Hypothalamus (tissue), 51 donors: ENCODE measurements at places on chromosomes 13 and 19.

- no peak for DNase-seq
Observed at GRCh38 chr19:29040292-29040691, 172.7 kb downstream of the UQCRFS1 start.

DNA sequence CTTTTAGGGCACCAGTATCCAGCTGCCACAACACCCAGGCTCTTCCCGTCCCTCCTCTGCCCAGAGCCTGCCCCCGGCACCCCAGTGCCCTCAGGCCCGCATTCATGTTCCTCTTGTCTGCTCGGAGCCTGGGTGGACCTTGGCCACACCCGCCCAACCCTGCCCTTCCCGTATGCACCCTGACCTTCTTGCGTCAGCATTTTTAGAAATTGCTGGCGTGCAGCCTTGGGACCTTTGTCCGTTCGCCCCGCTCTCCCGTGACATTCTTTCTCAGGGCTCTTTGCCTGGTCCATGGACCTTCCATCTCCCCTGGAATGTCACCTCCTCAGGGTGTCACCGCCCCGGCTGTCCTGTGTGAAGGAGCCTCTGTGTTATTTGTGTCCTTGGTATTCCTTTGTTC is 7.6 kb downstream of the NUCB1 start:
- DNase-seq, result no peak

DNA sequence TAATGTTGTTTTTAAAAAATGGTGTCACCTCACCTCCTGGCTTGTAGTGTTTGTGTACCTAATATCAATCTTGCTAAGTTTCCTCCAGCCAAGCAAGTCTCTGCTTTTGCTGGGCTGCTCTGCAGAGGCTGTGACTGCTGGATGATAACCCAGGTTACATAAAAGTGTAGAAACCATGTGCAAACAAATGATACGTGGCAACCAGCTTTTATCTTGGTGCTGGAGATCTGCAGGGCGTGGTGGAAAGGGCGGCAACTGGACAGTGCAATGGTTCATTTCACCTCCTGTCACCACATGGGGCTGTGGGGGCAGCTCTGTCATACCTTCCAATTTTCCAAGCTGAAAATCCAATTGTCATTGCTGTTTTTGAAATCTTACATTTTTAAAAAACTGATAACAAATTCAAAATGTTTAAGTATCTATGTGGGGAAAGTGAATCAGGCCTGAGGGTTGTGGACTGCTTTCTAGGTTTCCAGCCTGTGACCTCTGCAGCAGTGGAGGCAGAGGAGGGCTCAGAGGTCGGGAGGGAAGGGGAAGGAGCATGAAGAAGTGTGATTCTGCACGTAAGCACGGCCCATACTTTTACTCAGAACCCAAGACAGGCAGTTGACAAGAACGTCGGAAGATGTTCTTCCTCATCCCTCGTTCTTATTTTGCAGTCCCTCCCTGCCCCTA is 9.7 kb downstream of the GPR42 start:
- DNase-seq, result no peak

- DNase-seq, result no peak
Observed at GRCh38 chr13:33123066-33123859, 107.0 kb downstream of the KL start.

DNA sequence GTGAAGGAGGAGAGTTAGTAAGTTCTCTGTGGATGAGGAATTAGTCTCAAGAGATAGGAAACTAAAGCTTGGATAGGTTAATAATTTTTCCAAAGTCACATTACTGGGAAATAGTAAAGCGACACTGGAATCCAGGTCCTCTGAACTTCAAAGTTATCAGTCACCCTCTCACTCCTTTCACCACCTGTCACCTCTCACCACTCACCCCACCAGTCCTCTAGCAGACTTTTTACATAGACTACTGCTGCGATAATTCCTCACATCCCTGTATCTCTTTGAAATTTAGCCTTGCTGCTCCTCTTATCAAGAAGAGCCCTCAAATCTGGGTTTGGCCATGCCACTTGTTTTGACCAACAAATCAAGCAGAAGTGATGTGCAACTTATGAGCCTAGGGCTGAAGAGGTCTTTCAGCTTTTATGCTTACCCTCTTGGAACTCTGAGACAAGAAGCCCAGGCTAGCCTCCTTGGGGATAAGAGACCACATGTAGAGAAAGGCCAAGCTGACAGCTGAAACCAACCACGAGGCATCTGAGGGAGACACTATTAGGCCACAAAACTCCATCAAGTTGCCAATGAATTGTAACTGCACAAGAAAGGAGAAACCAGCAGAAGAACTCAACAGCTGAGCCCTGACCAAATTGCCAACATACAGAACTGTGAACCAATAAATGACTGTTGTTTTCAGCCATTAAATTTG is 41.2 kb downstream of the STARD13 start:
- no peak for DNase-seq

GRCh38 chr19:33196446-33197193 is 2.5 kb downstream of the LRP3 start:
- DNase-seq, result no peak

DNA sequence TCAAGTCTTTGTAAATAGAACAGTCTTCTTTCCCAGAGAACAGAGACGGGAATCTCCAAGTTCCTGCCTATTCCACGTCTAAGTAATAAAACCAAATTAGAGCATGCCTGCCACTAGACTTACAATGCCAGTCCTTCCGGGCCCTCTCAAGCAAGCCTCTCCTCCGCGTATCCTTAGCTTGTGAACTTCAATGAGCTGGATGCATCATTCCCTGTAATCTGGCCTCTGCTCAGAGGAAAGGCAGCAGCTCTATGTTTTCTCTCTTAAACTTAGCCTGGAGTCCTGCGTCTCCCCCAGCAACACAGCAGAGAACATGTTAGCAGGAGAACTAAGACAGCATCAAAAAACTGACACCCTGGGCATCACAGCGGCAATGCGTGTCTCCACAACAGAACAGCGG is 8.2 kb downstream of the NALCN start:
- no peak for DNase-seq

DNA sequence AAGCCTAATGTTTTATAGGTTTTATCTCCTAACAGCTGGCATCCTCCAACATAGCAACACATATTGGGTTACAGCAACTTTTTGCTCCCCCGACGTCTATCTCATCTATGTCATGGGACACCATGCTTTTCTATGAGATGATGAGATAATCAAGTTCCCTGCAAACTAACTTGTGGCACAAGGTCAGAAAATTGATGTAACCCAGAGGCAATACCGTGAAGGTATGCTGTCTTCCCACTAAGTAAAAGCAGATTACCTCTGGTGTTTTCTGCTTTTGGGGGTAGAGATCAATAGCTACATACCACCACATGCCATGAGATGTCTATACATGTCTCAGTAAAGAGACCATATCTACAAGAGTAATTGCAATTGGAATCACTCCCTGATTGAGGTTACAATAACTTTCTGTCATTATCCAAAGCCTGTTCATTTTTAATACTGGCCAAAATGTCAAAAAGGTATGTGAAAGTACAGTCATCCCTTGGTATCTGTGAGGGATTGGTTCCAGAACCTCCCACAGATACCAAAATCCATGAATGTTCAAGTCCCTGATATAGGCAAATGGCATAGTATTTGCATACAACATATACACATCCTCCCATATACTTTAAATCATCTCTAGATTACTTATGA is 131.3 kb downstream of the CYSLTR2 start:
- DNase-seq, result no peak

- no peak for DNase-seq
Observed at GRCh38 chr13:55345224-55345623, 1795.5 kb upstream of the PRR20A start.

DNA sequence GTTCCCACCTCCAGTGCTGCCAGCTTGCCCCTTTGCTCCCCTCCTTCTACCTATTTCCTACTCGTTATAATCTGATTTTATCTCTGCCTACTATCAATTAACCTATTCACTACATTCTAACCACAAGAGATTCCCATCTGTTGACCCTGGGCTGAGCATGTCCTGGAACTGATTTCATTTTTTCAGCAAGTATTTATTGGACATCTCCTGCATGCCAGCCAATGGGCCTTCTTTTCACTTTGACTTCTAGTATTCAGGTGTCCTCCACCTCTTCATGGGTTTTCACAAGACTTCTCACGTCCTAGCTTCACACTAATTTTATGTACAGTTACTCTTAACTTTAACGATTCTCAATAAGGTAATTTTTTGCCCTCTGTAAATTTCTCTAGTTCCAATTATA is 282.7 kb upstream of the KLHL1 start:
- no peak for DNase-seq

DNA sequence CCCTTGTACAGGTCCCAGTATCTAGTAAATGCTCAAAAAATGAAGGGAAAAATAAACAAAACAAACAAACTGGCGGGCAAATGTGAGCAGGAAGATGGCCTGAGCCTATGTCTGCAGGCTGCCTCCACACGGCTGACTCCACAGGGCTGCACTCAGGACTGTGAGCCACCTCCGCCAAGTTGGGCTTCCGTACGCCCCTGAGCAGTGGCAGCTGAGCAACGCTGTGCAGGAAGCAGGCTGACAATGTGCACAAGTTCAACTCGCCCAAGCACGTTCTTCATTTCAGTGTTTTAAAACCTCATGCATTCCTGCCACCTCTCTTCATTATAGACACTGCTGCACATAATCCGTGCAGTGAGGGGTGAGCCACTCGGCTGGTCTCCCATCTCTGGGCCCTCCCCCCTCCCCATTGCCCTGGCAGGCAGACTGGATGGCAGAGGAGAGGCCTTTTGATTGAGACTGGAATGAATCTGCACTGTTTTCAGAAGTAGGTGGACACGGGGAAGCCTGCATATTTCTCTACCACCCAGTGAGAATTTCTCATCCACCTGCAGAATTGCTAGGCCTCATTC is 915.3 kb downstream of the UQCRFS1 start:
- no peak for DNase-seq

- no peak for DNase-seq
Observed at GRCh38 chr19:33477781-33478180, 43.8 kb downstream of the PEPD start.
